ENCODE measurements at places on chromosomes 3 and 15.

DNA sequence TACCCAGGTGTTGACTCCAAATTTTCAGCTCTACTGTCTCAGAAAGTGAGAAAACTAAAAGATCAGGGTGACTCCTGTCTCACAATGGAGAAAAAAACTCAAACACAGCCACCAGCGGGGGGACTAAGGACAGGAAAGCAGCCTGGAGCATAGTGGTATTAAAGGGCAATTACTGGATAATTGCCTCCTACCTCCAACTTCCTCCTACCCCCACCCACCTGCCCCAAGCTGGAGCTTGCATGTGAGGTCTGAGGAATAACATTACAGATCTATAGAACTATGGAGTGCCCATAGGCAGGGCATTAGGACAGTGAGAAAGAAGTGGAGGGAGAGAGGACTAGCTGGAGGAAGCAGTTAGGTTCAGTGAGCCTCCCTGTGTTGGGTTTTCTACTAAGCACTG is 2.7 kb upstream of the PCCB start:
- no peak for DNase-seq

- DNase-seq: no peak
Observed at GRCh38 chr3:42490243-42490642, 12.2 kb upstream of the VIPR1 start.

DNA sequence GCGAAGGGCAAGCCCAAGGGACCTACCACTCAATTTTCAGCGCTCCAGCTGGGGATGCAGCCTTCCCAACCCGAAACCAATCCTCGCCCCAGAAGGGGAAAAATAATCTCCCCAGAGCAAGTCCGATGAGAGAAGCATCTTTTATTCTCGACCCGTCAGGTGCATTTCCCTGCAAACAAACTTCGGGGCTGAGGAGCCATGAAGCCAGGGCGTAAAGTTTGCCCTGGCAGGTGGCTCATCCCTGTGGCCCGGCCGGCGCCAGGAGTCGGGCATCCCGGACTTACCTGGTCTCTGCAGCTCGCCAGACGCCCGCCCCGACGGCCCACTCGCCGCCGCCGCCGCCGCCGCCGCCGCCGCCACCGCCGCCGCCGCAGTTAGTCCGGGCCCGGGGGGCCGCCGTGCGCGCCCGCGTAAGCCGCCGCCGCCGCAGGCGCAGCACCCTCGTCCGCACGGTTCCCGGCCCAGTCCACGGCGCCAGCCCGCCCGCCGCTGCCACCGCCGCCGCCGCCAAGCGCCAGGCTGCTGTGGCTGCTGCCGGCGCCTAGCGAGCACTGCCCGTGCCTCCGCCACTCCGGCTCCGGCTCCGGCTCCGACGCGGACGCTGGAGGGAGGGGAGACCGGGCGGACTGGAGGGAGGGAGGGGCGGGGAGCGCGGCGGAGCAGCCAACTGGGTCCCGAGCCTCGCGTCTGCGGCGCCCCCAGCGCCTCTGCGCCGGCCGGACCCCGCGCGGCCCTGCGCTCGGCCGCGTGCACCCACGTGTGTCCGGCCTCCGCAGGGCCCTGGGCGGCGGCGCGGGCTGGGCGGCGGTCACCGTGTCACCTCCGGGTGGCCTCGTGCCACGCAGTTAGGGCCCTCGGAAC is at the start of gene CNTN3:
CNTN3 (minus strand) TSS at position 553 of the 861 bp plus-strand sequence. CDS start 93,547 bp downstream, outside the sequence.
- no peak for DNase-seq

- no peak for DNase-seq
Observed at GRCh38 chr3:162558016-162558415, 1061.4 kb downstream of the OTOL1 start.

DNA sequence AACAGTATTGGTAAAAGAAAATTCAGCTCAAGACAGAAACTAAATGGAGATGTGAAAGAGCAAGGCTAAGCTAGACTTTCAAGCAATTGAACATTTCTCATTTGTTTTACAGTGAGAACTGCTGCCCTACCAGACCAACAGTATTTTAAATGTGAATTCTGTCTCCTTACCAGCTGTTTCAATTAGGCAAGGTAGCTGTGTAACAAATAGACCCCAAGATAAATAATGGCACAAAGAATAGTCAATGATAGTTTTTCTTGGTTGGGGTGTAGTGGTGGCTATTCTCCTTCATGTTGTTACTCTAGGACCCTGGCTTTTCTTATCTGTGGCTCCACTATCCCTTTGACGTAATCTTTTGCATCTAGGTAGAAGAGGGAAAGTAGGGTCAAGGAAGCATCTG is 30.4 kb upstream of the THRB start:
- no peak for DNase-seq

- DNase-seq: peak; percentile 21
Observed at GRCh38 chr3:125683067-125683829, 88.0 kb upstream of the OSBPL11 start.

DNA sequence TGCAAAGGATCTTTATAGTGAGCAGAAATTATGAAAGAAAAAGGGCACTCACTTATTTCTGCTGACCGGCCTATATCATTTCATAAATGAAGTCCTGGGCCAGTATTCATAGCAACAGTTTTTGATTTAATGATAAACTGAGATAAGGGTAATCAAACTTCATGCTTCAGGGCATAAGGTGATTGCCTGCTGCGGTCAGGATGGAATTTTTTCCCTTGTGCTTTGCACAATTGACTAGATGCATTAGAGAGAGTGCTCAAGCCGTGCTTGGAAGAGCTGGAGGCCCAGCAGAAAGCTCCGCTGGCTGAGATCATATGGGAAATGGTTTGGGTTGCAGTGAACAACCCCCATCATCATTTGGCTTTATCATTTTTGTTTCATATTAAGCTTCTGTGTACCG is 10.4 kb downstream of the SEMA6D start:
- no peak for DNase-seq

GRCh38 chr3:171809861-171810628 is at the start of gene PLD1:
Gene PLD1, minus strand, starts transcription at chr3:171810483. Its CDS starts 72,432 bp downstream, at chr3:171738051.
- peak; percentile 14 for DNase-seq

DNA sequence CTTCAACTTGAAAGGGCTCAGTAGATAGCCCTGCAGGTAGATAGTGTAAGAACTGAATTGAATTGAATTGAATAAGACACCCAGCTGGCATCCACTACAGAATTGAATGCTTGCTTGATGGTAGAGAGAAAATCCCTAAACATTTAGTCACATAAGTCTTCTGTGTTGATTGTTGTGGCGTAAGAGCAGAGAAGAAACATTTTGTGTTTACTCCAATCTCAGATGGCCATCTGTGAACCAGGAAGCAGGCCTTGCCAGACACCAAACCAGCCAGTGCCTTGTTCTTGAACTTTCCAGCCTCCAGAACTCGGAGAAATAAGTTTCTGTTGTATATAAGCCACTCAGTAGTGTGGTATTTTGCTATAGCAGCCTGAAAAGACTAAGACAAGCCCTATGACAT is 43.6 kb downstream of the SST start:
- no peak for DNase-seq

DNA sequence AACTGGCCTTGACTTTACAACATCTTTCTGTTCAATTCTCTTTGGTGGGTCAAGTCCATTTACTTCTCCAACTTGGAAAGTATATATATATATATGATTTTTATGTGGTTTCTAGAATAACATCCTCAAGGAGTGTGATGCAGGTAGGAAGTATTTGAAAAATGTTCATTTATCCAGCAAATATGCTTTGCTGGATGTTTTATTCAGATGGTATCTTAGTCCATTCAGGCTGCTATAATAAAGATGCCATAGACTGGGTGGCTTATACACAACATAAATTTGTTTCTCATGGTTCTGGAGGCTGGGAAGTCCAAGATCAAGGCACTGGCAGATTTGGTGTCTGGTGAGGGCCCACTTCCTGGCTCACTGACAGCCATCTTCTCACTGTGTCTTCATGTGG is 168.7 kb upstream of the RASGRP1 start:
- DNase-seq: no peak

DNA sequence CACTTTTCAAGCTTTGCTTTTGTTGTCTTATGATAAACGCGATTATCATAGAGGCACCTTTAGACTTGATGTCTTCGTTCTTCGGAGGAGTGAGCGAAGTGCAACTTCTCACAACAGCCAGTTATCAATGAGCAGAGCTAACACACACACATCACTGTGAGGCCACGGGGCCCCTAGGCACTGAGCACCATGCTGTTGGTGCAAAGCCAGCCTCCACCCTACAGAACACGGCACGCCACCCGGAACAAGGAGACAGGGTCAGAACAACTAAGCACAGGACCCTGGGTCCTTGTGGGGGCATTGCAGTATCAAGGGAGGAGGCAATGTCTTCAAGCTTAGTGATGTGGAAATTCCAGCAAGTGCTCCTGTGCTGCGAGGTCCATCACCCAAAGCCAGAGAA is 244.5 kb downstream of the OCA2 start:
- no peak for DNase-seq

GRCh38 chr15:70235347-70235746 is 137.6 kb upstream of the TLE3 start:
- no peak for DNase-seq

DNA sequence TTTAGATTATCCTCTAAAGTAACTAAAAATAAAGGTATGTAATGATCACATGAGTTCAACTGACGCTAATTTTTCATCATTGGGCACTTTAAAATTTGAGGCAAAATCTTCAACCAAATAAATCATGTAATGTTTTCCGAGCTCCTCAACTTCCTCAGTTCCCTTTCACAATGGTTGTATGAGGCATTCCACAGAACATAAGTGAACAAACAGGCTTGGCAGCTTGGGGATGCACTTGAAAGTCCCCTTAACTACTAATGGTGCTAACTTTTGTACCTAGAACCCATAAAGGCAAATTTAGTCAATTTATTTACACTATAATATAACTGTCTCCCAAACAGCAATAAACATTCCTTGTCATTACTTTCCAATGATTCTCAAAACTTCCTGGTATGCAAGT is 1137.9 kb downstream of the ROBO2 start:
- DNase-seq: no peak

- DNase-seq: no peak
Observed at GRCh38 chr3:147493065-147493464, 83.9 kb downstream of the ZIC1 start.

DNA sequence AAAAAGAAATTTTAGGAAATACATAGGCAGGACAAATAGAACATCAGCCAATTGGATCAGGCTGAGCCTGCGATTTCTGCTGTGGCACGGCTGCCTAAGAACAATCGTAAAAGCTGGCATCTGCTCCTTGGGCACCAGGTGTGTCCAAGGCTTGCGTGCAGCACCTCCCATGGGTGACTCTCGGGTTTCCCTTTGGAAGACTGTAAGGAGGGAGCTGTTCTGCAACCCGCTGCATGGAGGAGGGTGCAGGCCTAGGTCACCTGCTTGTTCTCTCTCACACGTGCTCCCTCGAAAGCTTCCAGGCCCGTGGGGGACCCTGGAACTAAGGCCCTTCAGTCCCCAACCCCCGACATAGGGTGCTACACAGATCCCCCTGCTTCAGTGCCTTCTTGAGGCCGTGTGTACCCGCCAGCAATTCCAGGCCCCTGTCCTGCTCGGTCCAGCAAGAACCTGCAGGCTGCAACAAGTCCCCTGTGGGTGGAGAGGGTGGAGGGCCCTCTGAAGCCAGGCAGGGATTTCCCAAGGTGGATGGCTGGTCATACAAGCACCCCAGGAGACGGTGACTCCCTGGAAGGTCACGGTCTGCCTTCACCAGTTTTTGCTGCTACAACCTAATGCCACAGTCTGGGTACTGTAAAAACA is 3.4 kb downstream of the GP9 start:
- no peak for DNase-seq

DNA sequence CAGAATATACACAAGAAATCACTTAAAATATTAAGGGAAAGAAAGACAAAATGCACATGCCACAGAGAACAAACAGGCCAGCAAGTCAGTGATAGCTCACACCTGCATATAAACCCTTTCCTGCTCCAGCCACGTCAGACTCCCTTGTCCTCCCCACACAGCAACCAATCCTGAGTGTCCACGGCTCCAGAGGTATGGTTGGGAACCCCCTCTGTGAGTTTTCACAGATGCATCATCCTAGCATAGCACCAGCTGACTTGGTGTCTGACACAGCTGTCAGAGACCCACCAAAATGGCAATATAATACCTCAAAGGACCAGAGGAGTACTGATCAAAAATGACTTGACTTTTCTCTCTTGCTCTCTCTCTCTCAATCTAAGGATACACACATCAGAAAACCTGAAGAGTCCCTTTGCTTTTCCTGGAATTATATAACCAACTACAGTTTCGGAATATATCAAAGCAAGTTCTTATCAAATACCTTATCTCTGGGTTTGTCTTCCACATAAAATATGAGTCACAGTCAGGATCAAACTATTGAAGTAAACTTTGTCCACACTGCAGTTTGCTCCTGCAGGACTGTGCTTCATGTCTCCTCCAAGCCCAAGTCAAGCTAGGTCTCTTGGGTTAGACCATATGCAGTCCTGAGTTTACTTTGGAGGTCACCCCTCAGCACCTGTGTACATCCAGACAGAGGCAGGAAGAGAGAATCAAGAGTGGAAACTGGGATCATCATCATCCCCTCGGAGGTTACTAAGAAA is 187.1 kb upstream of the THBS1 start:
- DNase-seq: no peak

GRCh38 chr3:157336252-157337009 is 100.2 kb upstream of the PTX3 start:
- DNase-seq: no peak

DNA sequence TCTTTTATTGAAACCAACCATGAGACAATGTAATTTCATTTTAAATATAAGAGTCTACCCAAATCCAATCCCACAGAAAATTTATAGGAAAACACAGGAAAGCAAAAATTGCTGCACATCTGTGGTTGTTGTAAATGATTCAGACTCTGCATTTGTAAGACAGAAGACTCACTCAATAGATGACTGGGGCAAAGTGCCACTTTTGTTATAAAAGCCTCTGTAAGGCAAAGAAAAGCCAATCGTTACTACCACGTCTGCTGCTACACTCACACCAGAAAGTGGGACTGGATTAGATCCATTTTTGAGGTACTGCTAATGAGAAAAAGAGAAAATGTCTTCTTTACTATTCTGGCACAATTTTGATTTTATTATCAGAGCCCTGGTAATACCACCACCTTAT is 74.9 kb downstream of the SEMA6D start:
- DNase-seq: no peak

GRCh38 chr15:68192804-68193486 is 12.2 kb downstream of the CALML4 start:
- DNase-seq: no peak

DNA sequence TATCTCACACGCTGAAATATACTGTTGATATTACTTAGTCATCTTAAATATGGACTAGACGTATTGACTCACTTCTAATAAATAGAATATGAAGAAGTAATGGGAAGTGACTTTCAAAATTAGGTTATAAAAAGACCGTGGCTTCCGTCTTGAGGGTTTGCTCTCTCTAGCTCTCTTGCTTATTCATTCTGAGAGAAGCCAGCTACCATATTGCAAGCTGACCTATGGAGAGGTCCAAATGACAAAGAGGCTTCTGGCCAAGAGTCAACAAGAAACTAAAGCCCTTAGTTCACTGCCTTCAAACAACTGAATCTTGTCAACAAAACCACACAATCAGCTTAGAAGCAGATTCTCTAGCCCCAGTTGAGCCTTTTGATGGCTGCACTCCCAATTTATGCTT is 46.1 kb downstream of the SLC9C1 start:
- DNase-seq: no peak

DNA sequence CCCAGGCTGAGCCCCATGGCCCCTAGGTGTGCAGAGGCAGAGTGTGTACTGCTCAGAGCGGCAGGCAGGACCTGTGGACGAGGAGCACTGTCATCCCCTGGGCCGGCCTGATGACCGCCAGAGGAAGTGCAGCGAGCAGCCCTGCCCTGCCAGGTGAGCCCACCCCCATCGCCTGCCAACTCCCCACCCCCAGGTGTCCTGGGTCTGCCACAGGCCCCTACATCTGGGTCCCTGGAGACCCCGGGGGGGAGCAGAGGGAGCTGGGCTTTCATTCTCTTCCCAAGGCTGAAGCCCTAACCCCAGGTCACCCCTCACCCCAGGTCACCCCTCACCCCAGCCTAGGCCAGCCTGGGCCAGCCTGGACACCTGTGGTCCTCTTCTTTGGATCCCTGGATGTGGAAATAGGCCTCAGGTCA is 93.1 kb downstream of the TBC1D2B start:
- no peak for DNase-seq
